CD4-positive, alpha-beta T cell treated with Interleukin-1 beta for 1 hour (primary cell): ENCODE measurements at places on chromosomes 2 and 18.

DNA sequence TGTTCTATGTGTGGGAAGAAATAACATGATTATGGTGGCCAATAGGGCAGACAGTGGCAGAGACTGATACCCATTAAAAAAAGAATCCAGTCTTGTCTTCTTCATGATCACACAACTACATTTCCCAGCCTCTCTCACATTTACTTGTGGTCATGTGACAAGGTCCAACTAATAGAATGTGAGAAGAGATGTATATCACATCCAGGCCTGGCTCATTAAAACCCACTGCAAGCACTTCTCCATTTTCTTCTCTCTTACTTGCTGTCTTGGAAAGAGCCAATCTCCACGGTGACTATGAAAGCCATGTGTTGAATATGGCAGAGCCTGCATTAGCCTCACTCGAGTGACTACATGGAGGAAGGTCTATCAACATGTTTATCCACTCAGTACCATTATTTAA lies 306.2 kb upstream of the ZEB2 start:
- DNase-seq = no peak

GRCh38 chr2:79820281-79820680 lies 307.4 kb downstream of the CTNNA2 start:
- no peak for DNase-seq

DNA sequence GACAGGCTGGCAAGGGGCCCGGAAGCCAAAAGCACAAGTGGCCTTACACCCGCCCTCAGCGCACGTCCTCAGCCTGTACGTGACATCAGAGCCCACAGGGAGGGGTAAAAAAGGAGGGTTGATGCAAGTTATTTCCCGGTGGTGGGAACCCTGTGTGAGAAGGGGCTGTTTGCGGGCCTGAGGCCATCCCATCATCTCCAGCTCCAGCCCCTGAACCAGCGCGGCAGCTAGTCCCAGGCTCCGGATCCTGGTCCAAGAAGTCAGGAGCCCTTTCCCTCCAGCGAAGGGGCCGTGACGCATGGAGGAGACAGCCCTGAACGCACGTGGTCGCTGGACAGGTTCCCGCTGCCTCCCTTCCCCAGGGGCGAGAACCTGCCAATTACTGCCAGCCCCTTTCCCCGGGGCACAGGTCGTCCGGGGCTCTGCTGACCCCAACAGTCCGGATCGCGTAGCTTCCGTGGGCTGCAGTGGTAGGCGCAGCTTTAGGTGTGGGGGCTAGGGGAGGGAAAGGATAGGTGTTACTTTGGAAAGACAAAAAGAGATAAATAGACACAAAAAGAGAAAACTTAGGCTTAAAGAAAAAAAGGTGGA lies 1.3 kb upstream of the LRP2 start:
- peak; percentile 24 for DNase-seq

DNA sequence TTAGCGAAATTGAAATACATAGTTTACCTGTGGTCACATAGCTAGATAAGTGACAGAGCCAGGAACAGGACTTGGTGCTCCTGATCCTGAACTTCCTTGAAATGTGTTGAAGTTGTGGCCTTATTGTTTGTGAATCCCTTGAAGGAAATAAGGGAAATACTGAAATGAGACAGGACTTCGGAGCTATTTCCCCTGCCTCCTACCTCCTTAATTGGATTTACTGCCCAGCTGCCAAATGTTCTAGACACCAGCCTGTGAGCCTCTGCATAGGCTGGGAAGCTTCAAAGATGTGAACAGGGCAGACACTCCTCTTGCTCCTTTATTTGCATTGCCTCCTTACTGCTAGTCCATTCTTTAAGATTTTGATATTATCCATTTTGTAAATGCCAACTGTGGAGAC lies 135.2 kb downstream of the PRPF40A start:
- no peak for DNase-seq

- DNase-seq = no peak
These were observed 79.2 kb downstream of the TSHZ1 start for GRCh38 chr18:75289761-75290160.

- no peak for DNase-seq
These were observed 148.8 kb downstream of the EPHA4 start for GRCh38 chr2:221423210-221423804.

- DNase-seq = no peak
These were observed 4.6 kb downstream of the MLPH start for GRCh38 chr2:237491515-237492118.
